ENCODE measurements at places on chromosomes 1 and 21.

DNA sequence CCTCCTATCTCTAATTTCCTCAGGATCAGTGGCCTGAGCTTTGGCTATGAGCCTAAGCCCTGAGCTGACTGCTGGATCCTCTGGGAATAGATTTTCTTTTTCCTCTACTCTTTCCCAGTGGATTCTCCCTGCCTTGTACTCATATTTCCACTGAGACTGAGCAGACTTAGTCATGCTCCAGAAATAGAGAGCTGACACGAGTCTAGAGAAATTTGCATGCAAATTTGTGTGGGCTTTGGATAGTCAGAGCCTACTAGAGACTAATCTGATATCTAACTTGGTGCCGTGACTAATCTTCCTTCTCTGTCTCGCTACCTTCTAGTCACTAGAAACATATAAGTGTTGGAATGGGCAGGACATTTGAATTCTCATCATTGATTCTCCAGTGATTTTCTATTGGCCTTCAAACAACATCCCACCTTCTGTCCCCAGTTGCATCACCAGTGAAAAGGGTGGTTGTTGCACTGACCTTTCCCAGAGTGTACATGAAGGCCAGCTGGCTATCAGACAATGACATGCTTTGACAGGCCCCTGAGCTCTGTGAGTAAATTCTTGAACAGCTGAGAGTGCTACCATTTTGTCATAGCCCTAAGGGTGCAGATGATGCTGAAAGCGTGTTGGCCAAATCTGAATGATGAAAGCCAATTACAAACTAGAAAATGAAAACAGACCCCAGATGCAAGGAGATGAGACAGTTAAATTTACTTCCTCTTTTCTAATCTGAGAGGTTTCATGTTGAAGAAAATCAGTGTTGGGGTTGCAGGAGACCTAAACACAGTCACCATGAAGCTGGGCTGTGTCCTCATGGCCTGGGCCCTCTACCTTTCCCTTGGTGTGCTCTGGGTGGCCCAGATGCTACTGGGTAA lies at the start of gene FCRLA:
Gene FCRLA (plus strand): TSS at position 748 of the 866 bp plus-strand sequence. CDS start 36 bp downstream, at position 784.
- DNase-seq = peak; percentile 64

DNA sequence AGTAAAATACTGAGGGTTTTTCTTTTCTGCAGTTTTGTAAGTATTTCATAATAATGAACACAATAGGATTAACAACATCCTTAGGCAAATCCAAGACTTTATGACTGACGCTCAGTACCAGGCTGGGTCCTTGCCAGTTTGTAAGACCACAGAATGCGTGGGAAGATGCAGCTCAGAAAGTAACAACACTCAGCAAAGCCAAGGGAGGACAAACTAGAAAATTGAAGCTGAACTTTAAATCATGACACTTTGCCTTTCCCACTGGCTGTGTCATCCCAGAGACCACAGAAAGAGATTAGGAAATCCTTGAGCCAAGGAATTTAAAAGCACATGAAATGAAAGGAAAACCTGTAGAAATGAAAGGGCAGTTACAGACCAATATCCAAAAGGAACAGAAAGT lies 426.3 kb upstream of the CHRM3 start:
- peak; percentile 30 for DNase-seq

GRCh38 chr1:43363935-43364525 lies 3.8 kb downstream of the ELOVL1 start:
- DNase-seq = no peak

GRCh38 chr21:33238565-33239255 lies 9.0 kb downstream of the IFNAR2 start:
- no peak for DNase-seq

DNA sequence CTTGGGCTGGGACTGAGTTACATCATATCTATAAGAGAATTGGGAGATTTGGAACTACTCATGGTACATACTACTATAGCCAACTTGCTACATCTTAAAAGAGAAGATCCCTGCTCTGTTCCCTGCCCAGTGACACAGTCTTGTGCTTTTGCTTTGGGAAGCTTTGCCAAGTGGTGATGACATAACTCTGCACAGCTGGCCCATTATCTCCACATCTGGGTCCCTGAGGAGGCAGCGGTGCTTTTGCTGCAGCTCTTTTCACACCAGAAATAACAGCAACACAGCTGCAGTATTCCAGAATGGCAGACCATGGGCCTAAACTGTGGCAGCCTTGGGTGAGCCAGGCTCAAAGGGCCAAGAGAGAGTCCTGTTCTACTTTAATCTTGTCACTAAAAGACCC lies 296.0 kb downstream of the HHAT start:
- DNase-seq = no peak

GRCh38 chr1:16014509-16015482 lies 3.0 kb downstream of the HSPB7 start:
- DNase-seq = no peak

DNA sequence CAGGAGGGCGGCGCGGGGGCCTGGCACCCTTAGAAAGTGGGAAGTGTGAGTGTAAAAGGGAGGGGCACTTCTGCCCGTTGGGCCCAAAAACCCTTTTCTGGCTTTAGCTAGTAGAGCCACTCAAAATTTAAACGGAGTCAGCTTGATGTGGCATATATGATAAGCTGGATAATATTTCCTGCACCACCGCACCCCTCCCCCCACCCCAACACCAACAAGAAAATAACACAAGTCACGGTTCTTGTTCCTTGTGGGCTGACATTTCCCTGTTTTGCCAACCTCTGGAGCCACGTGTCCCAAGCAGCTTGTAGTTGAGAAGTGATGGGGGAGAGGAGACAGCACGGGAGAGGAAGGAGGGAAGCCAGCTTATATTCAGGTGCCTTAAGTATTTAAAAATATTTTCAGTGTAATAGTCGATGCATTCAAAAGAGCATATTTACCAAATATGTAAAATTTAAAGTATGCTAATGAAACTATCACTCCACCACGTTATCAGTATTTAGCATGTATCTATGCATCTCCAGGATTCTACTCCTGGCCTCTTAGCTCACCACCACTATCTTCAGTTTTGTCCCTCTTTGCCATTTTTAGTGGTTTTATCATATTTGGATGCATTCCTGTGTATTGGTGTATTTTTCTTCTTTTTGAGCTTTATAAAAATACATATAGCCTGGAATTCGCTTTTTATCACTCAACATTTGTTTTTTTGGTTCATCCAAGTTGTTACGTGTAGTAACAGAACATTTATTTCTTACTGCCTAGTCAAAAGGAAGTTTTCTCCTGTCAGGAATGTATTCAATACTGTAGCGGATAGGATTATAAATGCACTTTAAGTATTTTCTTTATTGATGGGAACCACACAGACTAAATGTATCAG lies 773 bp upstream of the DDX59 start:
- no peak for DNase-seq

DNA sequence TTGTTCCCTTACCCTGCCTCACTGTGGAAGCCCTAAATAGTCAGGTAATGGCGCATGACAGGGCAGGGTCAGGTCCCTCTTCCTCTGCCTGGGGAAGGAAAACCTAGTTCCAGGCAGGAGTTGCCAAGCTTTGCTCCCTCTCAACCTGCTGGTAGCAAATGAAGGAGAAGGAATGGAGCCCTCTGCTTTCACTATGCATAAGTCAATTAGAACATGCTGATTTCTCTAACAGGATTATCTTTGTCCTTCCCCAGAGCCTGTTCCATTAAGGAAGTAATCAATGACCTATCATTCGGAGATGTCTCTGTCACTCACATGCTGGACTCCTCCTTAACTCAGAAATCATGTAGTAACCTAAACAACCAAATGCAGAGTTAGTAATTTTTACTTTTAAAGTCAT lies 161.8 kb upstream of the NFIA start:
- no peak for DNase-seq

- DNase-seq = no peak
Observed at GRCh38 chr21:34826836-34827235, 158.0 kb downstream of the CLIC6 start.

Data from HS-27A (cell line).